ENCODE measurements at places on chromosomes 4 and X.

DNA sequence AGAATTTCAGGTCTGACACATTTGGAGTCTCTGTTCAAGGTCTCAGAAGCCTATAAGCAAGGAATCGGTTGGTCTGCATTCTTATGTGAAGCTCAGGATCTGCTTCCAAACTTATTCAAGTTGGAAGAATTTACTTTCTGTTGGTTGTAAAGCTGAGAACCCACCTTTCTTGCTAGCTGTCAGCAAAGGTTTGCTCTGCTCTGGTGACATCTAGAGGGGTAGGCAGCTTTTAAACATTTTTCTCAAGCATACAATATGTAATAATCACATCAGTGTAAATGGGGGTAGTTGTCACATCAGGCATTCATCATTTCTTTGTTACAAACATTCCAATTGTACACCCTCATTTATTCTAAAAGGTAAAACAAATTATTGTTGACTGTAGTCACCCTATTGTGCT lies 935.2 kb downstream of the TRAM1L1 start:
- H3K4me1 ChIP-seq = no peaks in the 10 kb centered on the region
- DNase-seq = no peak
- no peaks in the 10 kb centered on the region for H3K27me3 ChIP-seq

- DNase-seq = no peak
- no peaks in the 10 kb centered on the region for H3K27me3 ChIP-seq
- no peak overlapping the region for H3K27ac ChIP-seq
- H3K4me3 ChIP-seq = no peak overlapping the region
- no peaks in the 10 kb centered on the region for H3K4me1 ChIP-seq
Measured at GRCh38 chrX:74493806-74494205, 72.5 kb downstream of the SLC16A2 start.

- no peak for DNase-seq
- H3K27me3 ChIP-seq = no peaks in the 10 kb centered on the region
- no peak overlapping the region for H3K4me3 ChIP-seq
Measured at GRCh38 chr4:16196482-16197393, 29.5 kb downstream of the TAPT1 start.

DNA sequence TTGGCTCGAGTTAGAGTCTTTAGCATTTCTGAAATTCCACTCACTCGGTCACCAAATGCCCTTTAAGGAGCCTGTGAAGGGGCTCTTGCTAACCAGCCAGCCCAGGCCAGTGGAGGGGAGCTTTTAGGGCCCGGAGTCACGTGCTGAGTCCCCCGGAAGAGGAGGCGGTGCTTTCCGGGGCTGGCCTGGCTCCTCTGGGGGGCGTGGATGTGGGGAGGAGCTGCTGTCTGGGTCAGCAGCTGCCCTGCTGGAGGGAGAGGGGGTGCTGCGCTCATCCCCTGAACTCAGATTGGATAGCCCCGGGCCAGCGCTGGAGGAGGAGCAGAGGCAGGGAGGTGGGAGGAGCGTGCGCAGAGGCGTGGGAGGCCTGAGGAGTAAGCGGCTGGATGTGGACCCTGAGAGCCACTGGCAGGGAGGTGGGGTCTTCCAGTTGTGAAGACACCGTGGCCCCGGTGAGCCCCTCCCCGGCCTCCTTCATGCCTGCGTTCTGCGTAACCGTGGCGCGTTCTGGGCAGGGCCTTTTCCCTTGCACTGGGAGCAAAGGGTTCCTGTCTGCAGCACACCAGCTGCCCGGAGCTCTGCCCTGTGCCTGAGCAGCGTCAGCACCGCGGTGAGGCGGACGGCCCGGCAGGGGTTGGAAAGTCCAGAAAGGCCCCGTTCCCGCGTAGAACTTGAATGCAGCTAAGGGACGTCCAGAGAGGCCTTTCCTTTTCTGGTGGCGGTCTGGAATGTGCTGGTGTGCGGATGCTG lies 19.7 kb downstream of the MAEA start:
- no peaks in the 10 kb centered on the region for H3K27me3 ChIP-seq
- peak overlapping the region; percentile 35 for H3K4me3 ChIP-seq
- peak; percentile 93 for DNase-seq
- H3K4me1 ChIP-seq = peaks cover 24% of the 10 kb centered on the region
- no peaks in the 10 kb centered on the region for H3K36me3 ChIP-seq

DNA sequence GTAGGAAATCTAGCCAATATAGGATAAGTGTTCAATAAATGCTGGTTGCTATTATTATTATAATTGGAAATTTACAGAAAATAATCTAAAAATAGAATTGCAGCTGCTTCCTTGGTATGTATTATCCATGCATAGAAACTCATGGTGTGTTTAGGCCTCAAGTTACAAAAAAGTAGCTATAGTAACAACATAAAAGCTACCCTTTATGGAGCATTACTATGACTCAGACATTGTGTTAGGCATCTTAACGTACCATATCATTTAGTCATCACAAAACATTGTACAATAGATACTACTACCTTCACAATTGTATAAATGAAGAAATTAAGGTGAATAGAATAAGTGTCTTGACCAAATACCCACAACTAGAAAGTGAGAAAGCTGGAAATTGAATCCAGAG lies 126.9 kb upstream of the NRK start:
- H3K36me3 ChIP-seq = no peaks in the 10 kb centered on the region
- no peak for DNase-seq
- H3K4me3 ChIP-seq = no peak overlapping the region
- no peaks in the 10 kb centered on the region for H3K4me1 ChIP-seq
- no peaks in the 10 kb centered on the region for H3K27me3 ChIP-seq
- H3K27ac ChIP-seq = no peak overlapping the region

DNA sequence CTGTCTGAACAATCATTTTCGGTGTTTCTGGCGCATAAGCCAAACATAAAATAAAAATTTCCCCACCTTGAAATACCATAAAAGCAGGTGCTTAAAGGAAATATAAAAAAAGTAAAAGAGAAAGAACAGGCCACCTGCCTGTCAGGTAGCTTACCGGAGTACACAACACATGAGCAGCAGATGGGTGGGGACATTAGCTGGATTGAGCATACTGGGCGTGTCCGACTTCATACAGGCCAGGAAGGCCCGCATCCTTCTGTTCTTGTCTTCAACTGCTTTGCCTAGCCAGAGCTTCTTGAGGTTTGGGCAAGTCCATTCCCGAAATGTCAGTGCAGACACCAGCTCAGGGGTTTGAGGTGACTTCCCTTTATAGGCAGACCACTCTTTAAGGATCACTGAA lies 66.7 kb downstream of the FAM120C start:
- no peak for DNase-seq
- H3K27ac ChIP-seq = no peak overlapping the region
- H3K4me1 ChIP-seq = no peaks in the 10 kb centered on the region
- H3K36me3 ChIP-seq = no peaks in the 10 kb centered on the region
- no peaks in the 10 kb centered on the region for H3K27me3 ChIP-seq

- peak overlapping the region; percentile 54 for H3K4me3 ChIP-seq
- no peaks in the 10 kb centered on the region for H3K36me3 ChIP-seq
- peak; percentile 34 for DNase-seq
- peak overlapping the region; percentile 63 for H3K27ac ChIP-seq
- no peaks in the 10 kb centered on the region for H3K27me3 ChIP-seq
- H3K4me1 ChIP-seq = no peaks in the 10 kb centered on the region
Measured at GRCh38 chrX:118976599-118977340, 2.4 kb downstream of the LONRF3 start.
